ENCODE measurements at places on chromosomes 3 and 15.
A peak's percentile ranks its signal among the peaks of the same experiment; 100 is the strongest.

GRCh38 chr15:63372018-63372705 is 9.5 kb downstream of the CA12 start:
- no peak for DNase-seq

- DNase-seq = no peak
Measured at GRCh38 chr3:81851176-81851575, 89.7 kb upstream of the GBE1 start.

- no peak for DNase-seq
Measured at GRCh38 chr15:27457766-27458165, 486.8 kb downstream of the GABRG3 start.

DNA sequence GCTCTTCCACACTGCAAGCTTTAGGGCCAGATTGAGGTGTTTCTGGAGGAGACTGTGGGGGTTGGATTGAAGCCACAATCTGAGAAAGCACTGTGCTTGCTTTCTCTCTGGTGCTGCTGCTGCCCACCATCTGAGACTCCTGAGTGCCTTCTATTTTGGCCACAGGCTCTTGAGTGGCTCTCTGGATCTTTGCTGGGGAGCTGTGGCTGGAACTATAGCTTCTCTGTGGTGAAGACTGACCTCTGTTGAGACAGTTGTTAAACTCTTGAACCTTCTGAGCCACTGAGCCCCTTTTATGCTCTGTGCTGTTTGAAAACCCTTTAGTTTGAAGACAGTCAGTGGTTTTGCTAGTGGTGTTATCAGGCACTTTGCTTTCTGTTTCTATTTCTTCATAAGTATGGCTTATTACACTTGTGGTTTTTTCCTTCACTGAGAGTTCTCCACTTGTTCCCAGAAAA is 108.7 kb upstream of the TSPAN3 start:
- no peak for DNase-seq

DNA sequence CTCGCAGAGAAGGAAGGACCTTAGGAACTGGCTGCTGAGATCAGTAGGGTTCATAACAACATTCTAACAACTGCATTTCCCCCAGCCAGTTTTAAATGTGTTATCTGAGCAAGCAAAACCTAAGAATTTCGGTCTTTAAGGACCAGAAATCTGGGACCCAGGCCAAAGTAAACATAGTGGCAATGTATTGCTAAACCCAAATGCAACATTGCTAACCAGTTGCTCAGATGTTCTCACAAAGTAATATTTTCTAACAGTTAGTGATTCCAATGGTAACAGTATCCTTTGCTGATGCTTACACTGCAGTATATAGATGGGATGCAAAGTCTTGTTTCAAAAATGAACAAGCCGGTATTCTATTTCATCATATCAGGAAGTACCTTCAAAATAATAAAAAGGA is 254.3 kb downstream of the RYR3 start:
- peak; percentile 15 for DNase-seq

- no peak for DNase-seq
Measured at GRCh38 chr3:158384019-158384418, 187.0 kb upstream of the MLF1 start.

- no peak for DNase-seq
Measured at GRCh38 chr3:73924048-73924447, 299.3 kb upstream of the PDZRN3 start.

GRCh38 chr3:147328711-147329110 is 77.6 kb downstream of the ZIC4 start:
- DNase-seq = no peak

GRCh38 chr15:73858062-73858461 is 15.3 kb upstream of the TBC1D21 start:
- no peak for DNase-seq

DNA sequence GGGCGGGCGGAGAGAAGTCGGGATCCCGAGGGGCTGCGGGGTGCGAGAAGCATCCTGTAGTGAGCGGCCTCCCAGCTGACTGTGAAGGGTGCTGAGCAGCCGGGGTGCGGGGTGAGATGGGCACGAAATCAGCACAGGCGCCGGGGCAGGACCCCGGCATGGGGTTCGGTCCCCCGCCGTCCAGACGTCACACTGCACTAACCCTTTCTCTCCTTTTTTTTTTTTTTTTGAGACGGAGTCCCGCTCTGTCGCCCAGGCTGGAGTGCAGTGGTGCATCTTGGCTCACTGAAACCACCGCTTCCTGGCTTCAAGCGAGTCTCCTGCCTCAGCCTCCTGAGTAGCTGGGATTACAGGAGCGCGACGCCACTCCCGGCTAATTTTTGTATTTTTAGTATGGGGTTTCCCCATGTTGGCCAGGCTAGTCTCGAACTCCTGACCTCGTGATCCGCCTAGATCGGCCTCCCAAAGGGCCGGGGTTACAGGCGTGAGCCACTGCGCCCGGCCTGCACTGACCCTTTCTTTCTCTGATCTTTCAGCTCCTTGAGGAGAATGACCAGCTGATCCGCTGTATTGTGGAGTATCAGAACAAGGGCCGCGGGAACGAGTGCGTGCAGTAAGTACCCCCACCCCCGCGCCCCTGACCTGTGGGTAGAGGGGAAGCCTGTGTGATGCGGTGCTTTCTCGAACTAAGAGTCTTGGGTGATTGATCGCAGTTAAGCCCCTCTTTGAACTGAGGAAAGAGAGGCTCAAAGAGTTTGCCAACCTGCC is 513 bp downstream of the SS18L2 start:
- DNase-seq = no peak

DNA sequence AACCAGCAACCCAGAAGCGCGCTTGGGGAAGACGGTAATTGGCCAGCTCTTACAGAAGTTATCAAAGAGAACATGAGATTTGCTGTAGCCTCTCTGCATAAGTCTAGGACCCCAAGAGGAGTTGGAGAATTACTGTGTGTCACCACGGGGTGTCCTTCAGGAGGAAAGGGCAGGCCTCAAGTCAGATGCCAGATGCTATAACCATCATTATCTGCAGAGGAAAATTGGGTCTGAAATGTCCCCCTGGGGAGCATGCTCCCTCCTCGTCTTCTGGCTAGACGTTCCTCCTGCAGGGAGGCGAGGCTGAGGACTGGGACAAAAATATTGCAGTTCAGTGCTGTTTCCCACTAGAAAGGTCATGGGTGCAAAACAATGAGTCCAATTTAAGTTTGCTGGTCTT is 380.5 kb upstream of the CFAP20DC start:
- DNase-seq = no peak
